ENCODE measurements at places on chromosomes 3 and 15.

DNA sequence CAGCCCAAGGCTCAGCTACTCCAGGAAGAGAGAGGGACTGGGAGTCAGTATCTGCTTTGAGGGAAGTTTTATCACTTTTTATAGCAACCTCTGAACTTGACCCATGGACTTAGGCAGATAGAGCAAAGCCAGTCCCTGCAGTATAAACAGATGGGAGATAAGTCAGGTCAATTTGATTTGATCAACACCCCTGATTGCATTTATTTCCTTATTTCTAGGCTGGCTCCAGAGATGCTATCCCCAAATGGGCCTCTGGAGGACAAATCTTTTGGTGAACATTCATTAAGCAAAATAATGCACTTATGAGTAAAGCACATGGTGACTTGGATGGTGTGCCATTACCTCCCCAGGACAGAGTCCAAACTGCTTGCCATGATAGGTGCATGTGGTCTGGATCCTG lies 8.9 kb upstream of the IDH3A start:
- no peak for DNase-seq

GRCh38 chr15:42364529-42364928 lies 5.2 kb downstream of the CAPN3 start:
- DNase-seq, result peak; percentile 82

DNA sequence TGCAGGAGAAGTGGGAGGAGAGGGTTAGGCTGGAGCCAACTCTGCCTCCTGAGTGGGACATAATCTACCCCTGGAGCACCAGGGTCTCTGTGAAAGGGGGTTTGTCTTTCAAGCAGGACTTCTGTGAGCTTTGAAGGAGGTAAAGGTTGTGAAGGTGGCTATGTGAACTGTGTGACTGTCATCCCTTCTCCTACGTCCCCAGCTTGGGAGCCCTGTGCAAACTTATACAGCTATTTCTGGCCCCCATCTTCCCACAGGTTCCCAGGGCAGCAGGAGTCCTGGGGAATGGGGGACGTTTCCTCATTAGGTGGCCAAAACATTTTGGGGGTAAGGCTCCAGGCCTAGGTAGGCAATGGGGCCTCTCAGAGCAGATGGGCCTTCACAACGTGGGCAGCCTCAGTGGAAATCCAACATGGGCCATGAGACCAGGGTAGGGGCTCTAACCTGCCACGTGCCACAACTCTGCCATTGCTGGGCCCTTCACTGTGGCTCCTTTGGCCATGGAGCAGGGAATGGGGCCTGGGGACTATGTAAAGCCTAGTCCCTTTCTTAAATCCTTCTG lies 3.5 kb downstream of the VIPR1 start:
- no peak for DNase-seq

DNA sequence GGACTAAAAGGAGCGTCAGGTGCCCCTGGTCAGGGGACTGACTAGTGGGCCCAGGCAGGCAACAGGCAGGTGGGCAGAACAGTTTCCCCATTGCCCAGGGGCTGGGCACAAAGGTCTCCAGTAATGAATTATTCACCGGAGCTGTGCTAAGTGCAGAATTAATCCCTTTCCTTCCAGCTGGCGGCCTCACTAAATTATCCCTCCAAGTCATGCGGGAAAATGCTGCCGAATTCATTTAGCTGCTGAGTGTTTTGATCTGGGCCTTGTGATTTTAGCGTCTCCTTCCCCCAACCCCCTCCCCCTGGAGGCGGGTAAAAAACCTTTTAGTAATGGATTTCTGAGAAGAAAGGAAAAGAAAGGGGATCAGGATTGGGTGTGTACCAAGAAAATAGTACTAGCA lies 47.2 kb downstream of the CCDC33 start:
- no peak for DNase-seq

DNA sequence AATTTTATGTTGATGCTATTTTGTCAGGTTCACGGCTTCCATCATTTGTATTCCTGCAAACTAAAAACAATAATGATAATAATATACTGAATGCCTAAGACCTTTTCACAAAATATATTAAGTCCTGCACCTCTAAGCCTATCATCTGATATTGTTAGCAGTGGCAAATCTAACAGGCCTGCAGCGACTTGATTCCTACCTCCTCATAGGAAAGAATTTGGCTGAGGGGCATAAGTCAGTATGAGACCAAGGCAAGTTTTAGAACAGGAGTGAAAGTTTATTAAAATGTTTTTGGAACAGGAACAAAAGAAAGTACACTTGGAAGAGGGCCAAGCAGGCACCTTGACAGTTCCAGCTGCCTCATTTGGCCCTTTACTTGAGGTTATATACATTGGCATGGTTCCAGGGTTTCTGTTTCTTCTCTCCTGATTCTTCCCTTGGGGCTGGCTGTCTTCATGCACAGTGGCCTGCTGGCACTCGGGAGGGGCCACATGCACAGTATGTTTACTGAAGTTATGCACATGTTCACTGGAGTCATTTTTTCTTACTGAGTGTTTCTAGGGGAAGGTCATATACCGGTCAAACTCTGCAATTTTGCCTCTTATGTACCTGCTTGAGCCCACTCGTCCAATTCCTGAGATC lies 418.1 kb downstream of the EPHA6 start:
- DNase-seq, result peak; percentile 4

- DNase-seq, result no peak
Observed at GRCh38 chr3:139538733-139539132, 809 bp downstream of the RBP1 start.

GRCh38 chr3:4597208-4597985 lies 104.2 kb downstream of the ITPR1 start:
- no peak for DNase-seq

GRCh38 chr3:6168256-6168655 lies 692.7 kb upstream of the GRM7 start:
- no peak for DNase-seq

- no peak for DNase-seq
Observed at GRCh38 chr3:66326340-66326739, 105.5 kb downstream of the SLC25A26 start.

DNA sequence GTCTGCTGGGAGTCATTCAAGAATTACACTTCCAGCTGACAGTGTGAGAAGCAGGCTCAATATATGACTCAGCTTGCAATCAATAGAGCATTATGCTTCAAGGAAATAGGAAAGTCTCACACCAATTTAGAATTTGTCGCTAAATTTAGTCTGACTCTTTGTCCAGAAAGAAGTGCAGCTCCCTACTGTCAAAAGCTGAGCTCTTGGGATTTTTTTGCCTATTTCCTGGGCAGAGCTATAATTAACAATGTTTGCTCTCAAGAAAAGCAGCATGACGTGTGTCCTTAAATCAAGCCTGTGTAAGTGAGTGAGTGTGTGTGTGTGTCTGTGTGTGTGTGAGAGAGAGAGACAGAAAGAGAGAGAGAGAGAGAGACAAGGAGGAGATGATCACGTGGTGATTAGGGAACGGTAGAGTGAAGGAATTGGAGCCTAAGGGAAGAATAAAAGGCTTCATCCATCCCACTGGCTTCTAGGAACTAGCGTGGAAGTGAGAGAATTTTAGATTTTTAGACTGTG lies 16.4 kb upstream of the SLC35G2 start:
- peak; percentile 52 for DNase-seq

GRCh38 chr3:54541369-54541768 lies 386.5 kb downstream of the LRTM1 start:
- DNase-seq, result no peak

DNA sequence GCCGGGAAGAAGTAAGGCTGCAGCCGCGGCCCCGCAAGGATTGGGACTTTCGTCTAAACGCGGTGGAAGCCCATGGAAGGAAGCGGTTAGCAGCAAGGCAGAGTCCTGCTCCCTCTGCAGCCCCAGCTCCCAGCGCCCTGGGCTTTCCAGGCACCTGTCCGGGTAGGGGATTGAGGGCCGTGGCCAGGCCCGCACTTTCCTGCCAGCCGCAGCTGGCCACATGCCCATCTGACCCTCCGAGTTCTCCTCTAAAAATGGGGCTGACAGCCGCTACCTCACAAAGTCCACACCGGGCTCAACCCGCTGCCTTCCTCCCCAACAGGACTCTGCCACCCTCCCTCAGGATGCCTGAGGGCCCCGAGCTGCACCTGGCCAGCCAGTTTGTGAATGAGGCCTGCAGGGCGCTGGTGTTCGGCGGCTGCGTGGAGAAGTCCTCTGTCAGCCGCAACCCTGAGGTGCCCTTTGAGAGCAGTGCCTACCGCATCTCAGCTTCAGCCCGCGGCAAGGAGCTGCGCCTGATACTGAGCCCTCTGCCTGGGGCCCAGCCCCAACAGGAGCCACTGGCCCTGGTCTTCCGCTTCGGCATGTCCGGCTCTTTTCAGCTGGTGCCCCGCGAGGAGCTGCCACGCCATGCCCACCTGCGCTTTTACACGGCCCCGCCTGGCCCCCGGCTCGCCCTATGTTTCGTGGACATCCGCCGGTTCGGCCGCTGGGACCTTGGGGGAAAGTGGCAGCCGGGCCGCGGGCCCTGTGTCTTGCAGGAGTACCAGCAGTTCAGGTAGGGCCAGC lies 1.9 kb downstream of the NEIL1 start:
- DNase-seq, result peak; percentile 2

DNA sequence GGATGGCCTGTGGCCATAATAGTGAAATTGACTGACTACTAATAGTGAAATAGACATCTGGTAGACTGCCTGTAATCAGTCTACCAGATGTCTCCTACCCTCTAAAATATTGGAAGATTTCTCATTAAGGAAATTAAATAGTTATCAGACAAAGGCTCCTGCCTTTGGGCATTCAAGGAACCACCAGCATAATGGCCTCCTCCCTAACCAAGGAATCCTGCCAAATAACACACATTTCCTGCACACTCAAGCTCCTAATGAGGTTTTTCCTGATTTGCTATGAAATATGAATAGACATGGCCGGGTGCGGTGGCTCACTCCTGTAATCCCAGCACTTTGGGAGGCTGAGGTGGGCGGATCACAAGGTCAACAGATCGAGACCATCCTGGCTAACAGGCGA lies 14.6 kb downstream of the NUSAP1 start:
- no peak for DNase-seq

DNA sequence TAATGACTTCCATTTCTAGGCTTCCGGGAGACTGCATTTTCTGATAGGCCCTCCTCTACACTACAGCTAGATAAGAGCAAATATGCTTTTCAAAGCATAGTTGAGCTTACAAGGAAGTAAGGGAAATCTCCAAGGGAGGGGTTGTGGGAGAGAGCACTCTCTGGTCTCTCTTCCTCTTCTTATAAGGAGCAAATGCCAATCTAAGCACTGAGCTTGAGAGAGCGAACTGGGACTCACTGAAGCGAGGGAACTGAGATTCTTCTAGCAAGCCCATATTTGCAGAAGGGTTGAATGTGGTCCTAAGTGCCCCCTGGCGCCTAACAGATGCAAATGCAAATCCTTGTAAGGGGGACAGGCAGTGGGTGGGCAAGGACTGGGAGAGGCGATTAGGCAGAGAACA lies 164.8 kb downstream of the ERC2 start:
- DNase-seq, result no peak

DNA sequence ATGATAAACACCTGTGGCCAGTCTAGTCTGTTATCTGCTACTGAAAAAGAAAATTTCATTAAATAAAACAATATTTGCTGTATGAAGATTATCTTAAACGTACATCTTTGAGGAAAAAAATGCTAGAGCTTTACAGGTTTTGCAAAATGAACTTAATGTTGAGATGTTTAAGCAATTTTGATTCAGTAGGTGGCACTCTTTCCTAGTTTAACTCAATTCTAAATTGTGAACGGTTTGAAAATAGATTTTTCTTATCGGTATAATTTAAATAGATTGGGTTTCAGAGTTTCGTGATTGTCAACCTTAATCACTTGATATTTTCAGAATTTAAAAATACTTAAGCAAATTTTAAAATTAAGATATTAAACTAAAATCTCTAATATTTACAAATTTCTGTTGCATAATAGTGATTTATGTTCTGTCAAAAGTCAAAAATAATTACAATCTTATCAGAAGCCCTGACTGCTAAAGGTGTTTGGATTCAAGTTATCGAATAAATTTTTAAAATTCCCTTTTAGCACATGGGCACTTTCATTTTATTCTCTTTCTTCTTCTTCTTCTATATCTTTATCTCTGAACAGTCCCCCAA lies 7.0 kb upstream of the RNF111 start:
- peak; percentile 12 for DNase-seq

DNA sequence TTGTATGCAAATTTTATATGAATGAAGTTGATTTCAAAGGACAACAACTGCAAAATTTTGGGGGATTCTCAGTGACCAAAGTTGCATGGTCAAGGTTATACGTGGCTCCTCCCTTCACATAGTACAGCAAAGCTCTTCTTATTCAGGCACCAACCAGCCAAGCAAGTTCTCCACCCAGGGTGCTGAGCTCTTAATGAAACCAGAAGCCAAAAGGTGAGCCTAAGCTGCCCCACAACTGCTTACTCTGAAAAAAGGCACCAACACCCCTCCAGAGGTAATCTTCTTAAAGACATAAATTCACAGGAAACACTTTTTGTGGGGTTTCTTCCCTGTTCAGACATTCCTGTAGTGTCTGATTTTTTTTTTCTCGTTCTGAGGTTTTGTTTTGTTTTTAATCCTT lies 106.1 kb upstream of the GMNC start:
- no peak for DNase-seq

- DNase-seq, result no peak
Observed at GRCh38 chr3:129524081-129524480, 4.4 kb upstream of the RHO start.

DNA sequence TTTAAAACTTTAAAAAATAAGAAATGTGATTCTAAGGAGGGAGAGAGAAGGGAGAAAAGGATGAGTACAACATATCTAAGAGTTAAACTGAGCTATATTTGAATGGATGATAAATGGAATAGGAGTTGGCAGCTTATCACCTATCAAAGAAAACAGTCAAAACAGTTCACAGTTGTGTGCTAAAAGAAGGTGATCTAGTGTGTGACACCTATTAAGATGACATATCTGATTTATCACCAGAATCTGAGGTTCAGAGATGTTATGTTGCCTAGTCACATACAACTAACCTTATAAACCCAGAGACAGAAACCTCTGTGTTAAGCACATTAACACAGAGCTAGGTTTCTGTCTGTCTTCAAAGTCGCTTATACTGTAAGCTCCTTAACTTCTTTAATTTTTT lies 3.0 kb downstream of the ATP13A3 start:
- no peak for DNase-seq

DNA sequence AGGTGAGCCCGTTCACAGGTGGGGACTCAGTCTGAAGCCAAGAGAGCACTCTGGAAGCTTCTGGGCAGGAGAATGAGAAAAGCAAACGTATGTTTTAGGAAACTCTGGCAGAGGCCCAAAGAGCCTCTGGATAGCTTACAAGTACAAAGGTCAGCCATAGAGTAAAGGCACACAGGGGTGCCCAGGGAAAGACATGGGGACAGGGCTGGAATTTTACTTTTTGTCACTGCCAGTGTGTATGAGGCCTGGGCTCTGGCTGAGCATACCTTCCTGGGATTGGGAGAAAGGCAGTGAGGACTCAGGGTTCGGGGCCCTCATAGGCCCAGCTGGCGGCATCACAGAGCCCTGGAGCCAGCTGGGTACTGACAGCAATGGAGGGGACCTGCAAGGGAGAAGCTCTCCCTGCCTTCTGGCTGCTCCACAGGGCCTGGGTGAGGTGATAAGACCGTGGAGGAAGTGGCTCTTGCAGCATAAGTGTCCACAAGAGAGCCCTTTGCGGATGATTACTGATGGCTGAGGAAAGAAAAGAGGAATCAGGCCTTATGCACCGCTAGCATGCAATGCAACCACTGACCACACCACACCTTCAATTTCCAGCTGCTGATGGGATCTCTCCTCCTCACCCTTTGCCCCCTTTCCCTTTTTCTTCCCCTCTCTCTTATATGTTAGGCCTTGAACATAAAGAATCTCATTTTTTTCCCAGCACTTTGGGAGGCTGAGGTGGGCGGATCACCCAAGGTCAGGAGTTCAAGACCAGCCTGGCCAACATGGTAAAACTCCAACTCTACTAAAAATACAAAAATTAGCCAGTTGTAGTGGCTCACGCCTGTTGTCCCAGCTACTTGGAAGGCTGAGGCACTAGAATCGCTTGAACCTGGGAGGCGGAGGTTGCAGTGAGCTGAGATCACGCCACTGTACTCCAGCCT lies 25.1 kb upstream of the BCL2L10 start:
- DNase-seq, result no peak

Data from NCI-H345 (cell line).